ENCODE measurements at places on chromosomes 13 and 19. TPM values are rescaled to one million over a fixed set of nuclear protein-coding genes. Genes with fewer than 3 reads are reported as not detected.

DNA sequence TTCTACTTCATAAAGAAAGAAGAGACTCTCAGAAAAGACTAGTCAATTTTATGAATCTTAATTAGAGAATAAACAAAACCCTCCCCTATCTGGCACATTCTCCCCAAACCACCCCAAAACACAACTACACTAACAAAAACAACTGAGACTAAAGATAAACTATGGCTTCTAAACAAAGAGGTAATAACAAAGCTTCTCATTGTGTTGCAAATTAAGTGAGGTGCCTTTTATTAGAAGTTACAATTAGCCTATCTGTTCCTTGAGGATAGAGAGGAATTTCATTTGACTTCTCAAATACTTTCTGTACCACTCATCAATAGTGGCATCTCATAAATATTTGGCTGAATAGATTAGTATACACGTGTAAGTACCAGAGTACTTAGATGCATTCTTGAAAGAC is 1196.2 kb downstream of the PCDH9 start:
- no peak for DNase-seq

DNA sequence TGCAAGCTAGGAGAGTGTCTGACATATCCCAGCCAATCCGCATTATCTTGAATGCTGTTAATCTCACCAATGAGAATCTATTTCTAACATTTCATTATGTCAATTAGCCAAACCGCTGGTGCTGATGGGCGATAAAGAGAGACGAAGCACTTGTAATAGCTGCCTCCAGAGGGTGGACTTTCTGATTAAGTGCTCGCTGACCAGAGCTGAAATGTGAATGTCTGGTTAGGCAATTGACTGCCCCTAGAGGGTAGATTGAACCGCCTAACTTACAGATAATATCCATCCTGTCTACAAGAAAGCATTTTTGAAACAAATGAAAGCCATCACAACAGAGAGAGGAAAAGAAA is 552 bp upstream of the GRWD1 start:
- no peak for DNase-seq

DNA sequence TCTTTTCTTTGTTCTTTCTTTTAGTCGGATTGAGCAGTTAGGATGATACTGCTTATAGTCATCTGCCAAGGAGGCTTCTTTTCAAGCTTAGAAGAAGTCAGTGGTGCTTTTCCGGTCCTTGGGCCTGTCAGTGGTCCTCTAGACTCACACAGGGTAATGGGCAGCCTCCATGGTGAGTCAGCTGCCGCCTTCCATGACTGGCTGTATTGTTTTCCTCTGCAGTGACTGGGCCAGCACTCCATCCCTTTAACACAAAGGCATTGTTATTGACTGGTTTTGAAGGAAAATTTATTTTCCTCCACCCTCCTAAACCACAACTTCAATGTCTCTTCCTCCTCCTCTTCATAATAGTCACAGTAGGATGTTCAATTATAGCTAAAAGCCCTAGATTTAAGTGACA is 47.1 kb upstream of the CNMD start:
- DNase-seq, result no peak

DNA sequence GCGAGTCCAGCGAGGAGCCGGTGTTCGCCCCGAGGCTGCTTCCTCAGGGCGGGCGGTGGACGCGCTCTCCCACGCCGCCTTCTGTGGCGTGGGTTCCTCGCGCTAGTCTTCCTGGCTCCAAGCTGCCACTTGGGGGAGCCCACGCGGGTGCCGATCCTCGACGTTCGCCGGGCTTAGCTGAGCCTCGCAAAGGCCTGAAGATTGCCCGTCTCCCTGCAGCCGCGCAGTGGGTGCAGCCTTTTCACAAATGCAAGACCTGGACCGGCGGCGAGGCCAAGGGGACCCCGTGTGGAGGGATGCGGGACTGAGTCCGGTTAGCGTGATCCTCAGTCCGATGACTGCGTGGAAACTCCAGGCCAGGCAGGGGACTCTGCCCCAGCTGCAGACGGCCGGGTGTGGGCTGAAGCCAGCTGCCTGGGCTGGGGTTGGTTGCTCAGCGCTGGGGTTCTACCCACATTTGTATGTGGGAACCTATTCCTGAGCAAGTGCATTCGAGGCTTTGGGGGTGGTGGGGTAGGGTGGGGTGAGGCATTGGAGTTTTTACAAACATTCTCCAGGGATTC is 16.6 kb upstream of the LRP3 start:
- DNase-seq, result peak; percentile 70

DNA sequence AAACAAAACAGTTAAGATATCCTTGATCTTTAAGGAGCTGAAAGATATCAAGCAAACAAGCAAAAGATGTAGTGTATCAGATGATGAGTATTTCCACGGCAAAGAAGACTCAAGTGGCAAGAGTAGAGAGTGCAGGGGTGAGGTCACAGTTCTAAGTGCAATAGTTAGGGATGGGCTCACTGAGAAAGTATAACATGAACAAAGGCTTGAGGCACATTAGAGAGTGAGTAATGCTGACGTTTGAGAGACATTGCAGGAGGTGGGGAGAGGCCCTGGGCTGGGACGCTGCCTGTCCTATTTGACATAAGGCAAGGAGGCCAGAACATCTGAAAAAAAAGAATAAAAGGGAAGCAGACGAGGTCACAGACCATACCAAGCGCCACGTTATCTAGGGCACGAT is 1.4 kb downstream of the DUXA start:
- no peak for DNase-seq

DNA sequence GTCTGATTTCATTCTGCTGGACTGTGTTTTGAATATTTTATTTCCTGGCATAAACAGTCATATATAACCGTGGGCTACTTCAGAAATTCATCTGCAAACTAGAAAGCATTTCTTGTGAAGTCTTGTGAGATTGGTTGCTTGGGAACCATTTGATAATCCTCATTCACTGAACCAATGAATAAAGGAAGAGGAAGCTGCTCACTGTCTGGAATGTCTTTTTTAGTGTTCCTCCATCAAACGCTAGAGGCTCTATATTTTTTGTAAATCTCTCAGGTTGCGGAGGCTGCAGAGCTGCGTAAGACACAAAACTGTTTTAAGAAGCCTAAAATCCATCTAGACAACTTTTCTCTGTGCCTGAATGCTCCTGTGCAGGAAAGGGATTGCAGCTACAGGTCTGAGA is 18.7 kb upstream of the GPR12 start:
- DNase-seq, result no peak

DNA sequence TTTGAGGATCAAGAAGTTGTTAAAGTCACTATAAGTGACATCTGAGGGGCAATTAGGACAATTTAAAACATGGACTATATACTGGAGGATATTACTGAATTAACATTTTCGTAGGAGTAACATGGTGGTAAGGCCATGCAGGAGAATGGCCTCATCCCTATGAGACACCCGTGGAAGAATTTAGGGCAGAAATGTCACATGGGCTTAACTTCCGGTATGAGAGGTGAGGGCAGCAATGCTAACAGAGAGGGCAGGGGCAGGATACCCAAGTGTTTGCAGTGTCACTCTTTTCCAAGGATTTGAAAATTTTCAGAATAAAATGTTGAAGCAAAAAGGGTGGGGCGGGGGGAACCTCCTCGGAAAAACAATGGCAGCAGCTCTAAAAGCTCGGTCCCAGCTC is 23.6 kb downstream of the RANBP3 start:
- DNase-seq, result no peak

DNA sequence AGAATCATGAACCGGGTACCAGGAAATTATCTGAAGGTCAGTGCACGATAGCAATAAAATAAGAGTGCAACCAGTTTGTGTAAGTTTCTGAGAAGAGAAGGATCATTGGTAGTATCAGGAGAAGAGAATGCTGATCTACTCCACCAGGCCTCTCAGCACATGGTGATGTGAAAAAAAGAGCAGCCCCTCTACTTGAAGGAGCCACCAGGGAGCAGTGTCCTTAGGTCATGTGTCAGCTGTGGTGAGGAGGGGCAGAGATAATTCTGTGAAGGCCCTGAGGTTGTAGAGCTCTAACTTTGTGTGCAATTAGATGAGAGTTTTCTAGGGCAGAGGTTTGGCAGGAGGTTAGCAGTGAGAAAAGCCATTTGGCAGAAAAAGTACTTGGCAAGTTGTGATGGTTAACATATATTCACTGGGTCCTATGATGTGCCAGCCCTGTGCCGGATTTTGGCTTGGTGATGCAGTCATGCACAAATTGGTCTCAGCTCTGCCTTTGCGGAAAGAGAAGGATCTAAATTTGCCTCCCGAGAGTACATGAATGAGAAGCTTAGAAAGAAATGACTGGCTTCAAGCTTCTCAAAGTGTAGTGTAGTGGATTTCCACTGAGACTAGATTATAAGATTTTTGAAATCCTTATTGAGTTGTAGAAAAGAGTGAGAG is 19.2 kb upstream of the ZC3H13 start:
- no peak for DNase-seq

DNA sequence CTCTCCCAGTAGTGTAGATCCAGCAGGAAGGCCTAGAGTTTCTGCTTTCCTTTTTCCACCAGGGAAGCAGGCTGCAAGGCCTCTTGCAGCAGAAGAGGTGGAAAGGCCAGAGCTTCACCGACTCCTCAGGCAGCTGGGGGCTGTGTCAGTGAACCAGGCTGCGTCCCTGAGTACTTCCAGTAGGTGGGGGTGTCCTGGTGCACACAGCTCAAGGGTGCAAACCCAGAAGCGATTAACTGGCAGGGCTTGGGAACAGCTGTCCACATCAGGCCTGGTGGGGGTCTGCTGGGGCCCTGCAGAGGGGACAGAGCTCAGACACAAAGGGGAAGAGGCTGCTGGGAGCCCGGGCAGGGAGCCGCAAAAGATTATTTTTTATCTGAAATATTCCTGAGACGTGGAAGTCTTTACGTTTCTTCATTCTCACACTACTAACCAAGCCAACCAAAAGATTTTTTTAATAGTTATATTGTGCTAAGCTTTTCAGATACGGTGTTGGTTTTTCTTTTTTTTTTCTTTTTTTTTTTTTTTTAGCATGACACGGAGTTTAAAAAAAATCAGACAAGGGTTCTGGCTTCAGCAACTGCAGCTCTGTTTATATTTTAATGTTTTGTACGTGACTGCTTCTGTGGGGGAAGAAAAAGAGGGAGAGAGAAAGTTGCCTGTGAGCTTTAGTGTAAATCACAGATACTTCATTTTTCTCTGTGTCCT is 11.0 kb downstream of the TSHZ3 start:
- no peak for DNase-seq

GRCh38 chr13:51579676-51580075 is 4.6 kb upstream of the WDFY2 start:
- DNase-seq, result no peak

- no peak for DNase-seq
These were observed 9.6 kb upstream of the DGKH start for GRCh38 chr13:42038661-42039456.

GRCh38 chr13:100483841-100484381 is 104.7 kb downstream of the GGACT start:
- no peak for DNase-seq

GRCh38 chr13:98838776-98839175 is 86.3 kb upstream of the SLC15A1 start:
- DNase-seq, result no peak

- DNase-seq, result no peak
These were observed 170.0 kb downstream of the LMO7 start for GRCh38 chr13:75806117-75806516.

DNA sequence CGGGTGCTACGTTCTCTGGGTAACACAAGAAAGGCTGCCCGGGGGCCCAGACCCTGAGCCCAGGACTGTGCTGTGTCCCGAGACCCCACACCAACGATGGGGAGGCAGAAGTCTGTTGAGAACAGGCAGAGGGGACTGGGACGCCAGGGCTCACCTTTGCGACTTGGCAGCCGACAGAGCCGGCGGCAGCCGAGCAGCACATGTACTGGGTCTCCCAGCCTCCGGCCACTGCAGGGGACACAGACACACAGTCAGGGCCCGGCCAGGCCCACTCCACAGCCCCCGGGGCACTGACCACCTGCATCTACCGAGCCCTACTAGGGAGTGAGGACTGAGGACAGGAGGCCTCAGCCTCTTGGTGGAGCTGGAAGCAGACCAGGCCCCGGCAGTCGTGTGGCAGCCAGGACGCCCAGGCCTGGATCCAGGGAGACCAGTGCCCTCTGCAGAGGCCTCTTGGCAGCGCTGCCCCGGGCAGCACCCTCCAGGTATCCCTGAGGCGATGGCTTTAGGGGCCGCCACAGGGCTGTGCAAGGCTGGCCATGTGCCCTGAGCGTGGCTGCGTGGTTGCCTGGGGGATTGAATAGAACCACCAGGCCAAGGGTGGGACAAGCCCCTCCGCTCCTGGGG is 5.6 kb upstream of the ATP8B3 start:
- DNase-seq, result no peak

- DNase-seq, result no peak
These were observed 71.9 kb downstream of the SUCLA2 start for GRCh38 chr13:47929156-47929555.

GRCh38 chr13:112132142-112132541 is 65.2 kb downstream of the SOX1 start:
- DNase-seq, result no peak

DNA sequence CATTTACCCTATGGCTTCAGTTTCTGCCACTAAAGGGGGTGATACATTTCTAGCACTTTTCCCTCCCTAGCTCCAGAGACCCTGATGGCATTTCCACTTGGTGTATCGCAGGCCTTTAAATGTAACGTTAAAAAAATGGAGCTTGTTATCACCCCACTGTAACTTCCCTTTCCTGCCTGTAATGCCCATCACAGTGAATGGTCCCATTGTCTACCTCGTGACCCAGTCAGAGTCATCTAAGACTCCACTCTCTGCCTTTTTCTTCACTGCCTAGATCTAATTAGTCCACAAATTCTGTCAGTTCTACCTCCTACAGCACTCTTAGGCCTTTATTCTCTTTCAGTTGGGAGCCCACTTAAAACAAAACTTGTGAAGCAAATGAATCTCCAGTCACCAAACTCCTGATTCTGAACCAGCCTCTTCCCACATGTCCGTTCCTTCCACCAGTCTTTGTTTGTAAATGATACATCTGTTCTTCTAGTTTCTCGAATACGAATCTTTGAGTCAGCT is 64.8 kb downstream of the NHLRC3 start:
- no peak for DNase-seq

DNA sequence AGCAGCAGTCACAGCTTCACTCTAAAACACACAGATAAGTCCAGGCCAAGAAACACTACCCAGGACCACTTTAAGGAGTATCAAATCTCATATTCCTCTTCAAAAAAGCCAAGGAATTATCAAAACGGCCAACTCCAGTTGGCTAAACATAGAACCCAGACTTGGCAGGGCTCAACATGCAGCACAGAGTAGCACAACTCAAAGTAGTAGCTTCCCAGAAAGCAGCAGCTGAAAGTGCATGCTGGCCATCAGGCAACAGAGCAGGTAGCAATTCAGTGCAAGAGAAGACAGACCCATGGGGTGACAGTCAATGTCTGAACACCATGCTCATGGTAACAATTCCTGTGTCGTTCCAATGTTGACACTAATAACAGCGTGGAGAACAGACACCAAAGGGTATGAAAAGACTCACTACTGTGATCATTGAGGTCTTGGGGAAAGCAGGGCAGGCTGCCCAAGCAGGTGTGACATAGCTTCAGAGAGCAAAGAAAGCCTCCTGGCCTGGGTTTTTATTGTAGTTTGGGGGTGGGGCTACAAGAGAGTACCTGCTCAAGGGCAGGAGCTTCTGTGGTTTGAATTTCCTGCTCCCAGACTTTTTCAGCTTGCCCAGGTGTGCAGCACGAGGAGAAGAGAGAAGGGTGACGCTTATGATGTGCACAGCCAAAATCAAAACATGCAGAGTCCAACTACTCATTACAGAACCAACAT is 6.2 kb downstream of the ZNF709 start:
- no peak for DNase-seq

The TMPRSS9 gene
- total RNA-seq, result under 0.01 TPM

The ZNF493 gene
- 23.0 TPM for total RNA-seq

The CFD gene
- total RNA-seq, result 345 TPM

The KL gene
- total RNA-seq, result 2.9 TPM

The LYPD3 gene
- total RNA-seq, result 17.6 TPM

The OR7A5 gene
- not detected for total RNA-seq

All from breast epithelium (tissue), 4 donors.